ENCODE measurements at places on chromosomes 7 and 10.

- DNase-seq = no peak
Observed at GRCh38 chr10:125157505-125157904, 2.9 kb downstream of the CTBP2 start.

DNA sequence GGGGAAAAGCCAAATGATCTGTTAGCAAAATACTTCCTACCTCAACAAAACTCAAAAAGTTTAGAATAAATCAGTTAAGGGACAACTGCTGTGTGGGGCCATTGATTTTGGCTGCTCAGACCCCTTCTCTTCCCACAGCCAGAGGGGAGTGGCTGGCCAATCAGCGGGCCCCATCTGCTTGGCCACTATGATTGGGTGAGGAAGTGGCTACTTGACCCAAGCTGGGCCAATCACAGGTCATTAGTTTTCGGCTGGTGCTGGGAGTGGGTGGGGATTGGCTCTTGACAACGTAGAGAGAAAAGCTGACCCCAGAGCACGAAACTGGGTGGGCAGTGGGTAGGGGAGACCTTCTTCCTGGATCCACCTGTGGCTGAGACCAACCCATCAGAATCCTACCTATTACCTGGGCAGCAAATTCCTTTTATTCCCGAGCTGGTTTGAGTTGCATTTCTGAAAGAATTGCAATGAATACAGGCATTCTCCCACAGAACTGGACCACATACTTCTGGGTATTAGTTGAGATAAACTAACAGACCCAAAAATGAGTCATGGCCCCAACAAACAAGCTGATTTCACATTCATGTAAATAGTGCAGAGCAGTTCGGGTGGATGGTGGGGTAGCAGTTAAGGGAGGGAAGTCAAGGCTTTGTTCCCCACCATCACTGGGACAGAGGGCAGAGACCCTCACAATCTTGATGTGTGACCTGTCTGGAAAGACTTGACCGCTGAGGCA is 35.6 kb upstream of the HMX3 start:
- no peak for DNase-seq

GRCh38 chr7:5419539-5420066 is 4.0 kb downstream of the TNRC18 start:
- DNase-seq = no peak

- DNase-seq = no peak
Observed at GRCh38 chr7:81498176-81498575, 271.7 kb downstream of the HGF start.

DNA sequence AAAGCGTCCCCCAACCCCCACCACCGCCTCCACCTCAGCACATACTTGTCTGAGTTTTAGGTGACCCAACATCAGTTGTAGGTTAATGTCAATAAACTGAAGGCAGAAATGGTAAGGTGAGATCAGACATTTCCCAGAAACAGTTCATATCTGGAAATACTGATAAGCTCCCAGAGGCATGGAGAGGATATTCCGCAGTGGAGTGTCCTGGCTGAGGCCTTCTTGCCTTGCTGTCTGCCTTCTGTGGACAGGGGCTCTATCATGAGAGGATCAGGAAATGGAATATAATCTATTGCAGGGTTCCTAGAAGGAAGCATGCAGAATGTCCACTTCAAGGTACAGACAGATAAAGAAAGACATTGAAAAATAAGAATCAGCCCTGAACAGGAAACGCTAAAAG is 473.3 kb upstream of the MKI67 start:
- DNase-seq = no peak

- no peak for DNase-seq
Observed at GRCh38 chr7:141220263-141220880, 146.5 kb downstream of the TMEM178B start.

DNA sequence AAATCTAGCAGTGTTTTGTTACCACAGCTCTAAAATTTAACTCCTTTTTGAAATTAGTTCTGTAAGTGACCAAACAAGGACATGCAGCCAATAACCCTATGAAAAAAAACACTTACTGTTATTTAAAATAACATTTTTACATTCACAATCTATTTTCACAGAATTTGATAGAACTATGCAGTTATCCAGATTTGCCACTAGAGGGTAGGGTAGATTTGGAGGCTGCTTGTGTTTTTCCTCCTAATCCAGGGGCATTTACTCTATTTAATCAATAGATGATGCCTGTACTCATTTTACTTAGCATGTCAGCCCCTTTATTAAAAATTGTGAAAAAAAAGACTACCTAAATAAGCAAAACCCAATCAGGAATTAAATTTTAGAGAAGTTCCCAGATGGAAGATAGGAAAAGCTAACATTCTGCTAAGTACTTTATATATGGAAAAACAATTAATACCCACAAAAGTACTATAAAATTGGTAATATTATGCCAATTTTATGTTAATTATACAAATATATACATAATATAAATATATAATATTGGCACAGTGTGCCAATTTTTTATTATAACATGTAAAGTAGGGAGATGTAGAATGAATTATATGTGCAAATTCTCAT is 18.1 kb upstream of the LIPK start:
- peak; percentile 37 for DNase-seq

GRCh38 chr10:126111516-126111915 is 215.2 kb downstream of the FANK1 start:
- DNase-seq = no peak

DNA sequence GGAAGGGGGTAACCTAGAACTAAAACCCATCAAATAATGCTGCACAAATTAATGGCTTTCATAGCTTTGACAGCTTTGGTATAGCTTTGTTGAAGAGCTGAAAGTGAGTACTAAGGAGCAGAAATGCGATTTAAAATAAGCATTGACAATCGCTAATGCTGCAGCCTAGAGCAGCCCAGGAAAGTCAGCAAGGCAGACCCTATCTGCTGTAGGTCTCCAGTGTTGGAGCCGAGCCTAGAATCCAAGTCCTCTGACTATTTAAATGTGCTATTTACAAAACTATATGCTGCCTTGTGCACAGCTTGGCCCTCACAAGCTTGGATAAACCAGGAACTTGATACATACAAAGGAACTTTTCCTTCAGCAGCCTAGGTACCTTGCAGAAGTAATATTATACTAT is 64.9 kb upstream of the ASAH2 start:
- DNase-seq = no peak

- no peak for DNase-seq
Observed at GRCh38 chr7:92709150-92709549, 119.0 kb upstream of the FAM133B start.

- DNase-seq = no peak
Observed at GRCh38 chr7:33733870-33734650, 171.3 kb upstream of the BMPER start.

DNA sequence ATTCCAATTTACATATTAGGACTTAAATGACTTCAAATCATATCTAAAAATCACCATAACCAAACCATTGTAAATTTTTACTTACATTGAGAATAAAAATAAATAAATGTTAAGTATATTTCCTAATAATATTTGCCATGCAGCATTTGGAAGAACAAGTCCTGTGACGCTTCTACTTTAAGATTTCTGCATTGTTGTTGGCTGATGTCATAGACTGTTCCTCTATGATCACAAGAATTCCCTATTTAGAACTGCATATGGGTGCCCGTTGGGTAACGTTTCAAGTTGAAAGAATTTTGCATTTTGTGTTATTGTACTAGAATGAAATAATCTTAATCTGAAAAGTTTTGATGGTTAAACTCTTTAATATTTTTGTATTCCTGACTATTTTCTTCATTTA is 5.1 kb upstream of the ITGB1 start:
- DNase-seq = peak; percentile 80

- DNase-seq = peak; percentile 18
Observed at GRCh38 chr10:9305018-9305655, 1250.6 kb downstream of the GATA3 start.

- no peak for DNase-seq
Observed at GRCh38 chr10:22792161-22792560, 77.8 kb upstream of the PIP4K2A start.

- DNase-seq = no peak
Observed at GRCh38 chr10:71735709-71736569, 16.4 kb upstream of the C10orf105 start.

- peak; percentile 94 for DNase-seq
Observed at GRCh38 chr7:151727579-151728285, 149.2 kb downstream of the PRKAG2 start.

DNA sequence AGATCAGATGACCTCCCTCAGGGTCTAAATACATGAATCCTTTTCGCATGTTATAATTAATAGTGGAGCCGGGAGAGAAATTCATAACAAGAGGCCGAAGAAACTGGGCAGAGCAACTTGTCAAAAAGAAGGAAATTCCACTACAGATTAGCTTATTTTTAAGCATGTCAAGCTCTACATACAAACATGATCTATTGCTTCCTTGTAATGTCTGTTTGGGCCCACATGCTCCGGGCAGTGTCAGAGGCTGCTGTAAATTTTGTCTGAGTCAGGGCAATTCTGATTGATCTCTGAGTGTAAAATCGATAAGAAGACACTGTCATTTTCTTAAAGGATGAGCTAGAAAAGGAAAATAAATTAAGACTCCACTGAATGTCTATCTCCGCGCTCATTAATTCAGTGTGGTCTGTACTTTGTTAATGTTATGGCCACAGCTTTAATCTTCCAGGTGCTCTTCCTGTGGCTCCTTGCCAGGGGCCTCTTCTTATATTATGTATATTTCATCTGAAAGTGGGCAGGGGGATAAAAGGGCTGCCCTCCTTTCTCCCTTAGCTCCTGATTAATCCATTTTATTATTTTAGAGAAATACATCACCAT is 194.1 kb upstream of the SP8 start:
- DNase-seq = no peak

DNA sequence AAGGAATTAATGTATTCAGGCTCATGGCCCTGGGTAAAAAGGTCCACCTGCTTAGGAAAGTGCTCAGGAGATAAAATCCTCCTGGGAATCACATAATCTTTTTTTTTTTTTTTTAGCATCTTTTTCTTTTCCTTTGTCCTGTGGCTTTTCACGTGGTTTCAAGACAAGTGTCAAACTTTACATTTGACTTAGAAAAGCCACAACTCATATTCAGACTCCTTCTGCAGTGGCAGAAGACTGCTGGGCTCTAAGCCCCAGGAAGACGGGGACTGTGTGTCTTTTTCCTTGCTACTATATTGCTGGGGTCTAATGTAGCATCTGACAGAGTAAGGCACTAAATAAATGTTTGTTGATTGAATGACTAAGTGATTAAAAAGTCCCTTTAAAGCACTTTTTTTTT is 127.5 kb upstream of the ANKRD1 start:
- no peak for DNase-seq

DNA sequence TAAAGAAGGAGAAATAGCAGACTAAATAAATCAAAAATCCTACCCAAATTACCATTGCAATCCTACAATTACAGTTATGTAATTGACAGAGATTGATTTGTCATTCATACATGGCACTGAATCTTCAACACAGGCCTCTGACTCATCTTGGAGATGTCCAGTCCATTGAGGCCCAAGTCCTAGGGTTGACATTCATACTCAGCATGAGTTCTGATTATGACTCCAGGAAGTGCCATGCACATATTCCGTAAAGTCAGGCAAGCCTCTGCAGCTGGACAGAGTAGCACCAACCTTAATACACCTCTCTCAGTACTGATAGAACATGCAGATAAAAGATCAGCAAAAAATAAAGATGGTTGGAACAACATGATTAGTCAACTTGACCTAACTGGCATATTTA is 353.7 kb upstream of the NFE2L3 start:
- DNase-seq = peak; percentile 47

- DNase-seq = no peak
Observed at GRCh38 chr10:28969413-28969812, 292.1 kb downstream of the BAMBI start.

DNA sequence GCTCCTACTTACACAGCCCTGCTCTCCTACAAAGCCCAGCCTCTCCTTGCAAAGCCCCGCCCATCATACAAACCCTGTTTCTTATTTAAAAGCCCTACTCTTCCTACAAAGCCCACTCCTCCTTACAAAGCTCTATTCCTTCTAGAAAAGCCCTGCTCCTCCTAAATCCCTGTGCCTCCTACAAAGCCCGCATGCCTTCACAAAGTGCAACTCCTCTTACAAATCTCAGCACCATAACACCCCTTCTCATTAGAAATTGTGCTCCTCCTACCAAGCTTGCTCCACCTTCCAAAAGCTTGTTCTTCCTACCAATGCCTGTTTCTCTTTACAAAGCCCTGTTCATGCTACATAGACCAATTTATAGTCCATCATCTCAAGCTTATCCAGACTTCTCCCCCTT is 66.1 kb downstream of the PCGF5 start:
- no peak for DNase-seq

DNA sequence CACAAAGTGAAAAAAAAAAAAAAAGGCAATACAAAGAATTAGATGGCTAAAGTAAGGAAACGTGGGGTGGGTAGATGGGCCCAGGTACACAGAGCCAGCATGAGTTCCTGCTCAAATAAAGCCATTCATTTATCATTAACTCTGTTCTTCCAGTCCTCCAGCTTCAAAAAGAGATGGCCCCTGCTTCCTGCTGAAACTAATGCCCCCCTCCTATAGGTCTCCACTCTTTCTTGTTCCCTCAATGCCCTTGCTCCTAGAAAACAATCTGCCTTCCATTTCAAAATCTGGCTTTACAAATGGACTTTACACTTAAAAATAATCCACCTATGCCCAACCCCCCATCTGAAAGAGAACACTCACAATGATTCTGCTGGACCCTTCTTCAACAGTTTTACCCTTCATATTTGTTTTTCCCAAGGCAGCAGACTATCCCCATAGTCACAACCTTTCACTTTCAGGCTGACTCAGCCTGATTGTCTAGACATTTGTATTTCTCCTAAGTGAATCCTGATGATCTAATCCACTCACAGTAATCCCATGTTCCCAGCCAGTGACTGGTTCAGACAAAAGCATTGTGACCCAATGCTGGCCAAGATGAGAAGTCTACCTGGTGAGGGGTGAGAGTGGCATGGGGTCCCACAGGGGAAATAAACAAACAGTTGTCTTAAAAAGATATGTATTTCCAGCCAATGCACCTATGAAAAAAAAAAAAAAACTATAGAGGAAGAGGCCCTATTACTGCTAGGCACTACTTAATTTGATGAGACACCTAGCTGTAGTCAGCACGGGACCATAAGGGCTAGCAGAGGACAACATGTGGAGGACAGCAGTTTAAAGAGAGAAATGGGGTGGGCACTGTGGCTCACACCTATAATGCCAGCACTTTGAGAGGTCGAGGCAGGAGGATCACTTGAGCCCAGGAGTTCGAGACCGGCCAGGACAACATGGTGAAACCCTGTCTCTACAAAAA is 74.6 kb upstream of the GRID1 start:
- peak; percentile 81 for DNase-seq

GRCh38 chr7:5525271-5526099 is 101.9 kb upstream of the TNRC18 start:
- DNase-seq = peak; percentile 83

- DNase-seq = no peak
Observed at GRCh38 chr7:158394936-158395335, 192.7 kb downstream of the PTPRN2 start.

DNA sequence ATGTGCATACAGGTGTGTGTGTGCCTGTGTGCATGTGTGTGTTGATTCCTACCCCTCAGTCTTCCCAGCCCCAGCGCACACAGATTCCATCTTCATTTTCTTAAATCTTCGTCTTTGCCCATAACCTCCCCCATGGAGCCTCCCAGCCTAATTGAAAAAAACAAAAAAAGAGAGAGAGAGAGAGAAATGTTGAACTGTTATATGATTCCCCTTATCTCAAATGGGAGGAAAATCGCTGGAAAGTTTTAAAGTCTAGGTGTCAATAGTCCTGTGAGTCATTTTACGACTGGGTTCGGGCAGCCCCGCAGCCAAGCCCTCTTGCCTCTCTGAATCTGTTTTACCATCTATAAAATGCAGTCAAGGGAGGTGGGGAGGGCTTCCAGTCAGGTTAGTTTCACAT is 60.9 kb downstream of the SPOCK2 start:
- no peak for DNase-seq

GRCh38 chr7:73811760-73812168 is 19.0 kb upstream of the CLDN4 start:
- DNase-seq = peak; percentile 63
